ENCODE measurements at places on chromosomes 1 and 21.

- DNase-seq, result no peak
Measured at GRCh38 chr21:40595806-40596205, 251.2 kb downstream of the DSCAM start.

DNA sequence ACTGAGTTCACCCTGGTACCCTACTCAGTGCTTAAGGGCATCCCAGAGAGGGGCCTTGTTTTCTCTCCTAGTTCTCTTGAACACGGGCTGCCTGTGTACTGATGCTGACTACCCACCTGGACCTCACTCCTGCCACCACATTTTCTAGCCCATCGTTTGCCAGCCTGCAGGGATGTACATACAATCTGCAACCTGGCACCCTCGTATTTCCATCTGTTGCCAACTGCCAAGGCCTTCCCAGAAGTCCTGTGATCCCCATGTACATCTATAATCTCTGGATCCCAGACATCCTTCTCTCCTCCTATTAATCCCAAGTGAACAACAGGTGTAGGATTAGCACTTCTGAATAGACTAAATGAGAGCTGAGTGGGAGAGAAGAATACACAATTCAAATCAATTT lies 212.0 kb downstream of the SLC45A1 start:
- DNase-seq, result no peak

- no peak for DNase-seq
Measured at GRCh38 chr1:42034426-42034825, 115.7 kb upstream of the HIVEP3 start.

DNA sequence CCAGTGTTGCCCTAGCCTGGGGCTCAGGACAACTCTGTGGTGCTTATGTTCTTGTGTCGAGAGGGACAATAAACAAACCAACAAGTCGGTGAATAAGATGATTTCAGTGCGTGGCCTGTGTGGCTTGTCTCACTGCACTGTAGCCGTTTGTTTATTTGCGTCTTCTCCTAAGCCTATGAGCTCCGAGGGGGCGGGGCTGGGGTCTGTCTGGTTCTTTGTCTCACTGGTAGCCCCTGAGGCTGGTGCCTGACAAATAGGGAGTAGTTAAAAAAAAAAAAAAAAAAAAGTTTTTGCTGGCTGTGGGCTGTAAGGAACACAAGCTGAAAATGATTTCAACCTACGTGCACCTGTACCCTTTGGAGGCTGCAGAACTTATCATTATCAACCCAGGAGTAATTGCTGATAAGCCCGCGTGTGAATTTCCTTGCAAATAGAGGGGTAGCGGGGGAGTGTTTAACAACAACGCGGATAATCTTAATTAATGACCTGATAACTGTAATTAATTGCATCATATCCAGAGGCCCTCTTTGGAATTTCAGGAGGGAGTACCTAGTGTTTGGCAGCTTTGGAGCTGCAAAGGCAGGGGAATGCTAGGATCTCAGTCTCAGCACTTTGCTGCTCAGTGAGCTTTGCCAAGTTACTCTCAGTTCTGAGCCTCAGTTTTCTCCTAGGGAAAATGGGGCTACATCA lies 925 bp upstream of the ARHGEF10L start:
- no peak for DNase-seq

- no peak for DNase-seq
Measured at GRCh38 chr21:29293495-29293894, 5.2 kb upstream of the BACH1 start.

DNA sequence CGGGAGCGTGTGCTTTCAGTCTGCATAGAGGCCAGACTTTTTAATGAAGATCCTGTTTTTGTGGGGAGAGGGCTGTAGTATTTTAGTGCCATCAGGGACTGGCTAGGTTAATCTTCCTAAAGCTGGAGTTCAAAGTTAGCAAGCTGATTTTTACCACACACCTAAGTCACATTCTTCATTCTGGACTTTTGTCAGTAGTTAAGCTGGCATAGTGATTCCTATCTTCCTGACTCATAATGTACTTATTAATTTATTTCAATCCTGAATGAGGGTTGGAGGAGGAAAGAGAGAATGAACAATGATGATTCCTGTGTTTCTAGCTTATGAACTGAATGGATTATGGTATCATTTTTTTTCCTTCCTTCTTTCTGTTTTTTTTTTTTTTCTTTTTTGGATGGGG lies 24.9 kb upstream of the ZNF644 start:
- DNase-seq, result no peak

- no peak for DNase-seq
Measured at GRCh38 chr1:69710484-69711189, 142.9 kb downstream of the LRRC7 start.

- DNase-seq, result no peak
Measured at GRCh38 chr21:26443291-26443690, 129.8 kb downstream of the CYYR1 start.

DNA sequence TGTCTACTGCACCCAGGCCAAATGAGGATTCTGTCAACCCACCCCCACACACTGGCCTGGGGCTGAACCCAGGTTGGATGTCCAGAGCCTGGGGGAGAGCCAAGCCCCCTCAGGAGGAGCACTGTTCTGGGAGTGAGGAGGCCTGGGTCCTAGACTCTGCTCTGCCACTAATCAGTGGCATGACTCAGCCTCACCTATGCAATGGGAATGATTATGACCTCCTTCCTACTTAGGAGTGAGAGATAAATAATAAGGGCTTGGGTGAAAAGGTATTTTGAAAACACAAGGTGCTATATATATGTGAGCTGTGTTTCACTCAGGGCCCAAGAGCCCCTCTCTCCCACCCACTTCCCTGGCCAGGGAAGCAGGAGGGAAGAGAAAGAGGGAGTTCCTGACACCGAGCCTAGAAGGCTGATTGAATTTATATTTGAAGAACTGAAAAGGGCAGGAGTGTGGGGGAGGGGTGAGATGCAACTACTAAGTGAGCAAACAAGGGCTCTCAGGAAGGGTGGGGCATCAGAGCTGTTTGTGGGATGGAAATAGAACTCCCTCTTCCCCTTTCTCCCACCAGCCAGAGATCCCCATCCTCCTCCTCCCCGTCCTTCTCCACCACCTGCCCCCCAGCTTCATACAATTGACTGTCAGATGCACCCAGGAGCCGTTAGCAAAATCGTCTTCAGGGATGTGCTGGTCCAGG lies 8.2 kb downstream of the IGSF9 start:
- no peak for DNase-seq

DNA sequence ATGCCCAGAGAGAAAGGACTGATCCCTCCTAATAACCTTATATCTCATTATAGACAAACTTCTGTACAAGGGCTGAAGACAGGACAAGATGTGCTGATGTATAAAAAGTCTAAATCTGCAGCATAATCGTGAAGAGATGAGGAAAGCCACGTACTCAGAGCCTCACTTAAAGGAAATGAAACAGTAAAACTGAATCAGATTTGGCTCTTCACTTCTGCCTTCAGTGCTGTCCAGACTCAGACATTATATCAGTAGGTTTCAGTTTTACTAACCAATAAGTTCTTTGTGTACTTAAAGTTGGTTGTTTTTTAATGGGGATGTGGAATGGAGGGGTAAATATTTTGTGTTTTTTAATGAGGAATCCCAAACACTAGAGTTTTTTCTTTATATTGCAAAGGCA lies 45.3 kb upstream of the RGS1 start:
- DNase-seq, result no peak

DNA sequence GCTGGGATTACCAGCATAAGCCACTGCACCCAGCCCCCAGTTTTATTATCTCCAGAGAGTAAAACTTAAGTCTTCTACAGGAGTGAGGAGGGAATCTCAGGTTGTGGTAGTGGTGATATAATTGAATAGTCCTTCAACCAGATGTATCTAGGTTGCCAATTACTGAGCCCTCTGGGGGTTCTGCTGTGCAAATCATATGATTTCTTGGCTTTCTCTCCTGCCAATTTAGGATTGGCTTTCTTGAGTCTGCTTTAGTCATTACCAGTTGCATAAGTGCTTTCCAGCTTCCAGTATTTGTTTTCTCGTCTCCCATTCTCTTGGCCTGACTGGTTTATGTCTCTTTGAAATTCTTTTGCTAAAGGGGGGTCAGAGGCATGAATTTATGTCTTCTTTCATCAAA lies 11.1 kb downstream of the CPT2 start:
- no peak for DNase-seq

- no peak for DNase-seq
Measured at GRCh38 chr1:186753241-186753640, 73.0 kb upstream of the PTGS2 start.

GRCh38 chr1:27145934-27146354 lies 9.0 kb downstream of the SLC9A1 start:
- no peak for DNase-seq

DNA sequence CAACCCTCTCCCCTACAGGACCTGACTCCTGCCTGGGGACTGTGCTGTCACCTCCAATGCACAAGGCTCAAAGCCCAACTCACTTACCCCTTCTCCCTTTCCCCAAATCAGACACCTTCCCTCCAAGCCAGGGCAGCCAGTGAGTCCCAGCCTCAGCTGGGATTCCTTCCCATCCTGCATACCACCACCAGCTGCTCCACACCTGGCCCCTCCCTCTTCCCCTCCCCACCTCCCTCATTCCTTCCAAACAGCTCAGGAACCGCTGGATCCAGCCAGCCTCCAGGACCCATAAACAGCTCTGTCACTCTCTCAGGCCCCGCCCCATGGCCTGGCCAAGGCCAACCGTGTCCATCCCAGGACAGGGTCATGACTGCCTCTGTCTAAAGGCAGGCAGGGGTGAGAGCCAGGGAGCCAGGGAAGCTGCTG lies 41.4 kb downstream of the ACOT7 start:
- DNase-seq, result no peak

- DNase-seq, result no peak
Measured at GRCh38 chr1:10075732-10076131, 43.0 kb downstream of the UBE4B start.

DNA sequence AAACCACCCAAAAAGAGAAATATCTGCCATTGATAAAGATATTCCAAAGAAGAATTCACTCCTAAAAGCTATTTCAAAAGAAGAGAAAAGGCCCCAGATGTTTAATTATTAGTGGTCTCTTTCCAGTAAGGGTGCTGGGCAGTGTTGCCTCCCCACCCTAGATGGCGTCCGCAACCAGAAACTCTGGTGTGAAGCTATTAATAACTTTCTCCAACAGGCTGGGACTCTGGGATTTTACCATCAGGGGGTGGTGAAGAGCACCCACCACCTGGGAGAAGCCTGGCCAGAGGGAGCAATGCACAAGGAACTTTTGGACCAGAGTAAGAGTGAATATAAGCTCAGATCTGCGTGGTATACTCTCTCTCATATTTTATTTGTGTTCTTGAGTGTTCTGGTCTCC lies 115.4 kb upstream of the TIAM1 start:
- no peak for DNase-seq

- DNase-seq, result no peak
Measured at GRCh38 chr1:82388679-82389078, 587.9 kb downstream of the ADGRL2 start.

- DNase-seq, result no peak
Measured at GRCh38 chr21:44349847-44350772, 3.3 kb upstream of the TRPM2 start.

- DNase-seq, result no peak
Measured at GRCh38 chr1:47592296-47593012, 154.6 kb downstream of the FOXD2 start.

DNA sequence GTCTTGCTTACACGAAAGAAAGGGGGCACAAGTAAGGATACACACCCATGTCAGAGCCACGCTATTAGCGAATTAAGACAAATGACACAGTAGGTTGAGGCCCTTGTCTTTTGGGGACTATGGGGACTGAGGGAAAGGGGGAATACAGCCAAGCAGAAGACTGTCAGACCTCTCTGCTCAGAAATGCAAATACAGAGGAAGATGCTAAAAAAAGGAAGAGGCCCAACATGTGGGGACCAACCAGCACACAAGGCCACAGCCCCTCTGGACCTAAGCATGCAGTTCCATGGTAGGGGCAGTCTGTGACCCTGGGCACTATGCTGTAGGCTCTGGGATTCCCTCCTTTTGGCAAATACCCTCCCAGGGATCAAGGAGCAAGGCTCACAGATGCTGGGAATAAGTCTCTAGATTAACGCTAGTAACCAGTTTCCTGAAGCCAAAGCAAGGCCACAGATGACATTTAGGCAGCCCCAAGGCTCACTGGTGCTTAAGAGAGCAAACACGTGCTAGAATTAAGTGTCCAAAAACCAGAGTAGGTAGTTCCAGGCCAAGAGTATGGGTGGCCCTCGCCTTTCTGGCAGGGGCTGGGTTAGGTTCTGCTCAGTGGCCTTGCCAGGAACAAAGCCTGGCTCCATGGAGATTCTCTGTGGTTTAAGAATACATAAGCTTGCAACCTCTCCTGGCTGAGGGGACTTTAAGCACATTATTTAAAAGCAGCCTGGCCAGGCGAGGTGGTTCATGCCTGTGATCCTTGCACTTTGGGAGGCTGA lies 38.2 kb downstream of the RABIF start:
- DNase-seq, result no peak

- DNase-seq, result no peak
Measured at GRCh38 chr1:119080586-119080985, 59.9 kb downstream of the WARS2 start.

DNA sequence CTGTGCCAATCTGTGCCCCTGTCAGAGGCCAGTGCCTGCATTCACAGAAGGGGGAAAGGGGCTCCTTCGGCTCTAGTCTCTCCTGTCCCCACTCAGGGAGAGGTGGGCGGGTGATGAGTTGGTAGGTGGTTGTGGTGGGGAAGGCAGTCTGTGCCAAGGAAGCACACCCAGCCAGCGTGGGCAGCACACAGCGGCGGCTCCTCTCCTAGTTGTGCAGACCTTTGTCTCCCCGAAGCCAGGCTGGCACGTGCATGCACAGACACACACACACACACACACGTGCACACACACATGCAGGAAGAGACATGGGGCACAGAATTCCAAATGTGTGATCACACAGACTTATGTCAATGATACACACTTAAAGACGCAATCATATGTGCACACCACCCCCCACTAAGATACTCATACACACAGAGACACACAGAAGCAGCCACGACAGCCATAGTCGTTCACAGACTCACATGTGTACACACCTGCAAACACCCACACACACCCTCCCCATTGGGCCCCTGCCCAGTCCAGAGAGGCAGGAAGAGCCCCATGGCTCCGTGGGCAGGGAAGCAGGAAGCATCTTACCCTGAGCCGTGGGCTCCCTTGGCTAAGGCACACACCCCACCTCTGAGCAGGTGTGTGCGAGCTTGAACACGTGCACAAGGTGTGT lies 16.4 kb downstream of the RIMS3 start:
- no peak for DNase-seq

- no peak for DNase-seq
Measured at GRCh38 chr1:153571706-153572105, 6.1 kb upstream of the S100A2 start.

DNA sequence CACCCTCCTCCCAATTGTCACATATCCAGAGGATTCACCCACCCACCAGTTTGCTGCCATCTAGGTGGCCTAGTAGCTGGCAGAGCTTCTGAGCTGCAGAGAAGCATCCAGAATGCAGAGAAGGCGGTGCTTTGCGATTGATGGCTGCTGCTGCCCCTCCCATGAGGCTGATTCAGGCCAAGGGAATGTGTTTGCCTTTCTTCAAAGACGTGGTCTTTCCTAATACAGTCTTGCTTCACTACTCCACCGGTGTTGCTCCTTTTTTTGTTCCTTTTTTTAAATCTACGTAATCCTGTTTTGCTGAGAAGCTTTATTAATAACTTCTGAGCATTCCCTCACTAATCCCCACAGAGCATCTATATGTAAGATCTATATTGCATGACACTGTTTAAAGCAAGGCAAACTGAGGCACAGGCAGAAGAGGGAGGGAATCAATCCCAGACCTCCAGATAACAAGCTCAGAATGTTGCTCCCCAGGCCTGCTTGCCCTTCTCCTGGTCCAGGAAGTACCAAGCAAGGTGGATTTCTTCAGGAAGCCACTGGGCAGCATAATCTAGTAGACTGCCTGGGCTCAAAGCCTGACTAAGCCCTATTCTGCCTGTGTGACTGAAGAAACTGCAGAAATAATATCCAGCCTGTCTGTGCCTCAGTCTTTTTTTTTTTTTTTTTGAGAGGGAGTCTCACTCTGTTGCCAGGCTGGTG lies 275.5 kb upstream of the FMN2 start:
- DNase-seq, result no peak

All from central memory CD8-positive, alpha-beta T cell (primary cell).